Activated CD8-positive, alpha-beta T cell treated with anti-CD3 and anti-CD28 coated beads for 36 hours (primary cell): ENCODE measurements at places on chromosomes 16 and 17. TPM values are rescaled to one million over a fixed set of nuclear protein-coding genes. Genes with fewer than 3 reads are reported as not detected.

Gene NACA2
- not detected for total RNA-seq

Gene KRT32
- not detected for total RNA-seq

- H3K36me3 ChIP-seq = no peaks in the 10 kb centered on the region
- no peak overlapping the region for H3K4me3 ChIP-seq
- no peak for DNase-seq
- H3K27ac ChIP-seq = no peak overlapping the region
These were observed 2.0 kb upstream of the CAVIN1 start for GRCh38 chr17:42424991-42425610.

GRCh38 chr16:64751906-64752305 lies 370.0 kb downstream of the CDH11 start:
- peaks cover 1% of the 10 kb centered on the region for H3K36me3 ChIP-seq
- no peaks in the 10 kb centered on the region for H3K27me3 ChIP-seq
- DNase-seq = no peak
- H3K4me3 ChIP-seq = no peak overlapping the region
- no peak overlapping the region for H3K27ac ChIP-seq

GRCh38 chr17:49566668-49567071 lies 9.0 kb upstream of the NXPH3 start:
- H3K27me3 ChIP-seq = peaks cover 15% of the 10 kb centered on the region
- H3K4me3 ChIP-seq = no peak overlapping the region
- no peak for DNase-seq
- H3K27ac ChIP-seq = no peak overlapping the region
- H3K36me3 ChIP-seq = no peaks in the 10 kb centered on the region

- H3K4me1 ChIP-seq = peaks cover 8% of the 10 kb centered on the region
- H3K27me3 ChIP-seq = no peaks in the 10 kb centered on the region
- H3K27ac ChIP-seq = peak overlapping the region; percentile 12
- peaks cover 34% of the 10 kb centered on the region for H3K36me3 ChIP-seq
These were observed 22.0 kb upstream of the PHLPP2 start for GRCh38 chr16:71746442-71747046.

DNA sequence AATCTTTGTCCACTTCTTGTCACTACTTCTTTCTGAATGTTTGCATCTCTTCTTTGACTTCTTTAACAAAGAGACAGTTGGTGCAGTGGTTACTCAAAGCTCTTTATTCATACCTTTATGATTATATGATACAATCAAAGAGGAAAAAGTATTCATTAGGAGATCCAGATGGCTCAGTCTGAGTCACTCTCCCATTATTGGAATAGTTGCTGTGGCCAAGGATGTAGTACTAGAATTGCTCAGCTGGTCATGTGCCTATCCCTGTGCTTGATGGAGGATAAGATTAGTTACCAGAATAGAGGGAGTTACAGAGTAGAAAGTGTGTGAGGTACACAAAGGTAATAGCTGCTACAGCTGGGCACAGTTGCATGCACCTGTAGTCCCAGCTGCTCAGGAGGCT lies 18.3 kb downstream of the BCAS3 start:
- H3K27me3 ChIP-seq = no peaks in the 10 kb centered on the region
- H3K36me3 ChIP-seq = no peaks in the 10 kb centered on the region
- no peak for DNase-seq
- no peak overlapping the region for H3K4me3 ChIP-seq
- no peaks in the 10 kb centered on the region for H3K4me1 ChIP-seq
- no peak overlapping the region for H3K27ac ChIP-seq

DNA sequence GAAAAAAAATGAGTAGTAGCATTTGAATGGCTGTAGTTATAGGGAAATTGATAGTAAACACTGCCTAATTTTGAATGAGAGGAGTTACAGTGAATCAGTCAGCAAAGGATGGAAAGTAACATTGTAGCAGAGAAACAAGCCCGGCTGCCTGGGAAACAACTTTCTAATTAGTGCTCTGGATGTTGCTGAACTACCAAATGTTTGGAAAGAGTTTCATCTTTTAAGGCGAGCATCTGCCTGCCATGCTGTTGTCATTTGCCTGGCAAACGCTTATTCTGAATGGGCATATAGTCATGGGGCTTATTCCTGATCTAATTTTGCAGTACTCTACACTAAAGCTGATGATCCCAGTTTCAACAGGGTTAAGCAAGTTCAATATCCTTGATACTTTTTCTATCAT lies 138.6 kb downstream of the CDH11 start:
- no peaks in the 10 kb centered on the region for H3K36me3 ChIP-seq
- no peak for DNase-seq
- no peaks in the 10 kb centered on the region for H3K4me1 ChIP-seq
- no peak overlapping the region for H3K27ac ChIP-seq

DNA sequence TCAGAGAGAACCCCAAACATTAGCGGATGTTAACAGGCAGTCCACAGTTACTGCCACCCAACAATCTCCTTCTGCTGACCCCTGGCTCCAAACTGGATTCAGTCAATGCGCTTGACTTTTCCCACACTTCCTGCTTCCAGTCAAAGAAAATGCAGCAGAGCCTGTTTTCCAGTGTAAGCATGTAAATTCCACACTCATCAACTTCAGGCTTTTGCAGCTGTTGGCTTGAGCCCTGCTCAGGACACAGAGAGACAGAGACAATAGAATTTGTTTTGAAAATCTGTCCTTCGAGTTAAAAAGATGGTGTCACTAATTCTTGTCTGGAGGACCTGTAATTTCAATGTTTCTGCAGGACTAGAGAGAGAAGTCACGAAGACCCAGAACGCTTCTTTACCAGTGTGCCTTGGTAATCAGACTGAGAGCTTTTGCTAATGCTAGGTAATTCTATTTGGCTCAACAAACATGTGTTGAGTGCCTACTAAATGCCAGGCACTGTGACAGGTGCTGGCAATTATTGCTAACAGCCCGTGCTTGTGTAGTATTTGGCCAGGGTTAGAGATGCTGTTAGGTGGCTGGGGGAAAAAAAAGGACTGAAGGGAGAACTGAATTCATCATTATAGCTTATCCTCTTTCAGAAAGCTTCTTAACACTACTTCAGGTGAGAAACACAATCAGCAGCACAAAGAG lies 32.5 kb downstream of the HOXB1 start:
- H3K27me3 ChIP-seq = peaks cover 13% of the 10 kb centered on the region
- no peak for DNase-seq
- no peak overlapping the region for H3K4me3 ChIP-seq
- H3K36me3 ChIP-seq = no peaks in the 10 kb centered on the region

- no peak overlapping the region for H3K27ac ChIP-seq
- H3K4me3 ChIP-seq = no peak overlapping the region
- peak; percentile 6 for DNase-seq
These were observed 51.4 kb upstream of the TMEM132E start for GRCh38 chr17:34527908-34528470.

Gene KRT13
- not detected for total RNA-seq

GRCh38 chr16:18833707-18834505 lies 32.6 kb upstream of the ARL6IP1 start:
- DNase-seq = no peak
- H3K4me3 ChIP-seq = no peak overlapping the region
- H3K4me1 ChIP-seq = peaks cover 20% of the 10 kb centered on the region
- peaks cover 63% of the 10 kb centered on the region for H3K36me3 ChIP-seq

DNA sequence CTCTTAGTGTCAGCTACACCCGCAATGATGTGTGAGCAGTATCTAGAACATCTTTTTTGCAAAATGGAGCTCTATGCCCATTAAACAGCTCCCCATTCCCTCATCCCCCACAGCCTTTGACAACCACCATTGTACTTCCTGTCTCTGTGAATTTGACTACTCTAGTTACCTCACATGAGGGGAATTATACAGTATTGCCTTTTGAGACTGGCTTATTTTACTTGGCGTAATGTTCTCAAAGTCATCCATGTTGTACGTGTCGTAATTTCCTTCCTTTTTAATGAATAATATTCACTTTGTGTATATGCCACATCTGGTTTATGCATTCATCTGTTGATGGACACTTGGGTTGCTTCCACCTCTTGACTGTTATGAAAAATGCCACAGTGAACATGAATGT lies 23.2 kb upstream of the CCL22 start:
- no peak overlapping the region for H3K27ac ChIP-seq
- peaks cover 5% of the 10 kb centered on the region for H3K27me3 ChIP-seq
- no peak overlapping the region for H3K4me3 ChIP-seq
- H3K4me1 ChIP-seq = peaks cover 11% of the 10 kb centered on the region
- no peak for DNase-seq
- H3K36me3 ChIP-seq = no peaks in the 10 kb centered on the region

- H3K27me3 ChIP-seq = peaks cover 25% of the 10 kb centered on the region
- peaks cover 11% of the 10 kb centered on the region for H3K4me1 ChIP-seq
- H3K4me3 ChIP-seq = no peak overlapping the region
- no peak overlapping the region for H3K27ac ChIP-seq
- no peak for DNase-seq
- peaks cover 5% of the 10 kb centered on the region for H3K36me3 ChIP-seq
These were observed 11.0 kb downstream of the CHMP6 start for GRCh38 chr17:81002409-81003361.

DNA sequence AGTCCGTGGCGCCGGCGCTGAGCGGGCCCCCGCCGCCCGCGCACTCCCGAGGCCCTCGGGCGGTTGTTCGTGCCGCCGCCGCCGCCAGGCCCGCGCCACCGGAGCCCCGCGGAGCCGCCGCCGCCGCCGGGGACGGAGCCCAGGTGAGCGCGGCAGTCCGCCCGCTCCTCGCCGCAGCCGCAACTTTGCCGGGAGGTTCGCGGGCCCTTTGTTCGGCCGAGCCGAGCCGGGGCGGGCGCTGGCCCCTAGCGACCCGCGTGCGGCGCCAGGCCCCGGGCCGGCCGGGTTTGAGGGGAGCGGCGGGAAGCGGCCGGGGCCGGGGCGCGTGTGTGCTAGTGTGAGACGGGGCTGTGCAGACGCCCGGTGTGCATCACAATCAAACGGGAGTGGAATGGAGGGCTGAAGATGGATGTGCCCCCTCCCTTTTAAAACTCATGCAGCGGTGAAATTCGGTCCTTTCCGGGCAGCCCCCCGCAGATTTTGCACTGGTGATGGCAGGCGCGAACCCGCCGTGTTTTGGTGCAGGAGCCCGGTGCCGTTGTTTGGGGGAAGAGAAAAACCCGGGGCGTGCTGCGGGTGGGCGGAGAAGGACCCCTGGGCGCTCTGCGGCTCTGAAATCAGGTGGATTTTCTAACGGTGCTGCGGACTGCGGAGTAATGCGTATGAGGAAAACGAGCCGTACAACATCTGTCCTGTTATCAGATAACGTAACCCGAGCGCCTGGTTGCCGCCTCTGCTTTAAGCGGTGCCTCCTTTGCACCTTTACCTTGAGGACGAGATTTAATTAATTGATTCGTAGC lies 823 bp downstream of the TNRC6C start:
- H3K27ac ChIP-seq = peak overlapping the region; percentile 83
- peaks cover 7% of the 10 kb centered on the region for H3K27me3 ChIP-seq
- peaks cover 4% of the 10 kb centered on the region for H3K36me3 ChIP-seq
- DNase-seq = peak; percentile 55
- H3K4me1 ChIP-seq = peaks cover 45% of the 10 kb centered on the region
- H3K4me3 ChIP-seq = peak overlapping the region; percentile 84

- no peak overlapping the region for H3K27ac ChIP-seq
- no peak overlapping the region for H3K4me3 ChIP-seq
- peaks cover 17% of the 10 kb centered on the region for H3K36me3 ChIP-seq
- DNase-seq = peak; percentile 20
These were observed 119.1 kb downstream of the FTO start for GRCh38 chr16:53822936-53823529.

Gene AANAT
- total RNA-seq = 0.34 TPM

DNA sequence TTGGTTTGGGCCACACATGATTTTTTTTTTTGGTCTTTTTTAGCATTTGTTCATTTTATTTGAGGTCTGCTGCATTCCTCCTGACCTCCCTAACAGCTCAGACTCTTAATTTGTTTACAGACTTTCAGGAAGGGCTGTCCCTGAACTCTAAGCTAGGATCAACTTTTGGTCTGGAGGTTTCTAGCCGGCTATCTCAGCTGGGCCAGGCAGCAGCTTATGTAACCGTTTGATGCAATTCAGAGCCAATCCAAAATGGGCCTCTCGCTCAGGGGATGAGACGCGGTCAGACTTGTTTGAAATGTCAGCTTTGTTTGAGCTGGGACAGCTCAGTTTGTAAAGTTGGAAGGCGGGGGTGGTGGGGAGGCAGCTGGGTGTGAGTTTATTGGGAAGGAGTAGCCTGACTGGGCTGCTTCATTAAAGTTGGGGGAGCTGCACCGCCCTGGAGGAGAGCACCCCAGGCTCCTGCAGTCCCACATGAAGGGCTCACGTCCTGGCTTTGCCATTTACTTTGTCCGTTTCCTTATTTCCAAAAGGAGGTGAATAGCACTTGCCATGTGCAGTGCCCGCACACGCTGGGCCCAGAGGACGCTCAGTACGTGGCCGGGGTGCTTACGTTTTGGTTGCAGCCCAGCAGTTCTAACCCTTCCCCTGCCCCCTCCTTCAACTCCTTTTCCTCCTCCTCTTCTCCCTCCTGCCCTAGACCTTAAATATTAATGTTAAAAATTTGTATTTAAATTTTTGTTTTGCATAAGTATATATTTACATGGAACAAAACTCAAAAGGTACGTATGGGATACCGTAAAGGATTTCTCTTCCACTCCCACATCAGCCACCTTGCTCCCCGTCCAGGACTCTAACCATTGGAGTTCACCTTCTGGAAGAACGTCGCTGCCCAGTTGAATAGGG lies 121.2 kb downstream of the SNX29 start:
- DNase-seq = no peak
- H3K27ac ChIP-seq = no peak overlapping the region
- peaks cover 12% of the 10 kb centered on the region for H3K4me1 ChIP-seq
- no peaks in the 10 kb centered on the region for H3K27me3 ChIP-seq
- peaks cover 4% of the 10 kb centered on the region for H3K36me3 ChIP-seq

GRCh38 chr17:7282752-7283321 lies 1.3 kb downstream of the SLC2A4 start:
- H3K4me3 ChIP-seq = peak overlapping the region; percentile 24
- no peak overlapping the region for H3K27ac ChIP-seq
- peaks cover 16% of the 10 kb centered on the region for H3K27me3 ChIP-seq
- DNase-seq = no peak
- H3K36me3 ChIP-seq = no peaks in the 10 kb centered on the region
- H3K4me1 ChIP-seq = peaks cover 19% of the 10 kb centered on the region

Gene SNX20
- total RNA-seq = 25.0 TPM

DNA sequence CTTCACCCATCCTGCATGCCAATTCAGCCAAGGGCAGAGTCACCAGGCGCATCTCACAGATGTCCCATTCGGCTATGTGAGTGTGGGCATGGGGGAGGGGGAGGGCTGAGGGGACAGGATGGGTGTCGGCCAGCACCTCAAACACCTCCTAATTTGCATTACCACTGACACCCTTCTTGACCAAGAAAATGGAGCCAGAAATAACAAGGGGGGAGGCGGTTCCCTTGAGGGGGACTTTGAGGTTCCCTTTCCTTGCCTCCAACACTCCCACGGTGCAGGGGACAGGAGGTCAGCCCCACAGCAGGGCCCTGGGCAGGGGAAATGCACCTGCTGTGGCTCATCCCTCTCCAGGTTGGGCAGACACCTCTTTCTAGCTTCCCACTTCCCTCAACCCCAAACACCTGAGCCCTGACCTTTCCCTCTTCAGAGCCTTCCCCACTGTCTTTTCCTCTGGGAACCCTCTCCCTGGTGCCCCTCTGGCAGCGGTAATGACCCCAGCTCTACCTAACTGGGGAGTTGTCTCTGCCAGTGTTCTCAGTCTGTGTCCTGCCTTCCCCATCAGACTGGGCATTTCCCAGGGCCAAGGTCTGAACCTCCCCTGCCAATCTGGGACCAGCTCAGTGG lies 18.2 kb upstream of the TBX21 start:
- no peak overlapping the region for H3K27ac ChIP-seq
- H3K4me1 ChIP-seq = peaks cover 88% of the 10 kb centered on the region
- peak; percentile 39 for DNase-seq
- no peaks in the 10 kb centered on the region for H3K27me3 ChIP-seq
- H3K36me3 ChIP-seq = peaks cover 10% of the 10 kb centered on the region

Gene CIBAR2
- not detected for total RNA-seq

Gene RFNG
- 15.3 TPM for total RNA-seq
